Nasal cavity respiratory epithelium epithelial cell of viscerocranial mucosa (primary cell): ENCODE measurements at places on chromosomes 12 and 14. TPM values are rescaled to one million over a fixed set of nuclear protein-coding genes. Genes with fewer than 3 reads are reported as not detected.

The GTF2A1 gene
- 46.1 and 50.9 TPM in 2 replicates for total RNA-seq

The NFATC4 gene
- 3.4 and 9.5 TPM in 2 replicates for total RNA-seq

The ACADS gene
- total RNA-seq, result 5.2 and 6.2 TPM in 2 replicates

The CLEC7A gene
- under 0.01 and 1.9 TPM in 2 replicates for total RNA-seq
